ENCODE measurements at places on chromosomes 7 and 10.

DNA sequence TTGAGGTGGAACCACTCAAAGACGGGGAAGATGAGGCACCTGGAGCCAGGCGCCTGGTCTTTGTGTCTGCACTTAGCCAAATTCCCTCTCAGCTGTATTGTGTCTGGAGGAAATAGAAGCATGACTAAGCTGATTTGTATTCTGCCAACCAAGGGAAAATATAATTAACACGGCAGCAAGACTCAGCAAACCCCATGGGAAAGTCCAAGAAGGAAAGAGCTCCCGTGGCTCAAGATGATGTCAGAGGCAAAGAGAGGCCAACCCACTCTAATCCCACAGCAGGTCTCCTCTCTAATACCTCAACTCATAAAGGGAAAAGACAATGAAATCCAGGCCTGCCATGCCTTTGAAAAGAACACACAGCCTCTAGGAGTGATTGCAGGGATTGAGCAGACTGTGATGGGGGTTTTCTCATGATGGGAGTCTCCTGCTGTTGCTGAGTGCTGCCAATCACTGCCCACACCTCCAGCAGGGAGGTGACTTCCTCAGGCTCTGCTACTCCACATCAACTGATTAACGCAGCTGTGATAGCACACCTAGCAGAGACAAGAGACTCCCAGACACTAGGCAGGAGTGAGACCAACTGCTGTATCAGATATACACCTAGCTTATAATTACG, 255.5 kb upstream of the C7orf33 start:
- DNase-seq, result no peak

DNA sequence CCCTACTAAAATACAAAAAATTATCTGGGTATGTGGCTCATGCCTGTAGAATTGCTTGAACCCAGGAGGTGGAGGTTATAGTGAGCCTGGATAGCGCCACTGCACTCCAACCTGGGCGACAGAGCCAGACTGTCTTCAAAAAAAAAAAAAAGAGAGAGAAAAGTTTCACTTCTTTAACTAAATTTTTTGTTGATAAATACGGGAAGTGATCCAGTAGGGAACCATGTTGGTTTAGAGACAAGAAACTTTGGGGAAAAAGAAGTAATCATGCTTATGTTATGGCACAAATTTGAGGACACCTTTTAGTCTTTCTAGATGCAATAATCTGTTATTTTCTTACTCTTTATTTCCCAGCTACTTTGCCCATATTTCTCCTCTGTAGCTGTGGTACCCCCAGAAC, 309.7 kb downstream of the TYW1 start:
- no peak for DNase-seq

DNA sequence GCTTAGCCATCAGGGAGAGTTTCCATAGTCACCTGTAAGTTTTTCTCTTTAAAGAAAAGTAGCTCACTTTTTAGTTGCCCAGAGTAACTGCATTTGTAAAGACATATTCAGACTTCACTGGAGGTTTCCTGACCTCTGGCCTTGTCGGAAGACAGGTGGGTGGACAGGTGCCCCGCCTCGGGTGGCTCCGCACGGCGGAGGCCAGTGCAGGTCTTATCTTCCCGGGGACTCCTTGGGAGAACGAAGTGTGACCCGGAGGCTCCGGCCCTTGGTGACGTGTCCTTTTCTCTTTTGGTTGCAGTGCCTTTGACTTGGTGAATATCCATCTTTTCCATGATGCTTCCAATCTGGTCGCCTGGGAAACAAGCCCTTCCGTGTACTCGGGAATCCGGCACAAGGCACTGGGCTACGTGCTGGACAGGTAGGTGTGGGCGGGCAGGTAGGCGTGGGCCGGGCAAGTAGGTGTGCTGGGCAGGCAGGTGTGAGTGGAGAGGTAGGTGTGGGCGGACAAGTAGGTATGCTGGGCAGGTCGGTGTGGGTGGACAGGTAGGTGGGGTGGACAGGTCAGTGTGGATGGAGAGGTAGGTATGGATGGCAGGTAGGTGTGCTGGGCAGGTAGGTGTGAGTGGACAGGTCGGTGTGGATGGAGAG, 75.8 kb downstream of the NKX6-2 start:
- peak; percentile 30 for DNase-seq

DNA sequence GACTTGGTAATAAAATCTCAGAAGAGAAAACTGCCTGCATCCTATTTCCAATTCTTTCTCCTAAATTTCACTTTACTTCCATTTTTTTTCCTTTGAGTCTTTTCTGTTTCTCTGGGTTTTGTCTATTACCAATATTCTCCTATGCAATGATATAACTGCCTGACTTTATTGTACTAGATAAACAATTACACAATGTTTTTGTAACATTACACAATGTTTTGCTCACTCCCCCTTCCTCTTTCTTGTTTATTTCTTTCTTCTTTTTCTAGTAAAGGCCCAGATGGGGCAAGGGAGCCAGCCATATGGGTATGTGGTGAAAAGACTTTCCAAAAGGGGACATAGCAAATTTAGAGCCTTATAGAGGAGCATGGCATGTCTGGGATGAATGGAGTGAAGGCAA, 278.7 kb upstream of the PHYHIPL start:
- no peak for DNase-seq

GRCh38 chr7:119664601-119665000, 608.4 kb upstream of the KCND2 start:
- no peak for DNase-seq

DNA sequence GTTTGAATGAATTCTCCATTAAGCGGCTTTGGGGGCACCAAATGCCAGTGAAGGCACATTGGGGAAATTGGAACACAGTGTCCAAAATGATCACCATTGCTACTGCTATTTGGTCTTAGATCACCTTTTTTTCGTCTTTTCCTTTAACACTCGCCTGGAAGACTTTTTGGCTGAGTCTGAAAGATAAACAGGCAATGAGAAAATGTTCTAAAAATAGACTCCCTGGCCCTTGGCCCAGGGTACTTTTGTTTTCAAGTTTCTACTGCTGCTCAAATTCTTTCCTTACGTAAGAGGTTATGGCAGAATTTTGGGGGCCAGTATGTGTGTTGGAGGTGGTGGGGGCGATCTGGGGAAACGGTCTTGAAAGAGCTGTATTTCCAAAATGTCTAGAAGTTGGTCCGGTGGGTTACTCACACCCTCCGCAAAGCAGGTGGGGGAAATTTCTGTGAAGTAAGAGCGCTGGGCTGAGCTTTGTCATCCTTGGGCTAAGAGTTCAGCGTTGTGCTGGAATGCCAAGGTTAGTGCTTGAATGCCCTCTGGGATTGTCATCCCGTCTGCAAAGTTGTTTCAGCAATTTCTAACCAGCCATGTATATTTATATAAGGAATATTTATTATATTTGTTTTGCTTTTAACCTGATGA, 1.3 kb upstream of the ITPRIP start:
- peak; percentile 68 for DNase-seq

DNA sequence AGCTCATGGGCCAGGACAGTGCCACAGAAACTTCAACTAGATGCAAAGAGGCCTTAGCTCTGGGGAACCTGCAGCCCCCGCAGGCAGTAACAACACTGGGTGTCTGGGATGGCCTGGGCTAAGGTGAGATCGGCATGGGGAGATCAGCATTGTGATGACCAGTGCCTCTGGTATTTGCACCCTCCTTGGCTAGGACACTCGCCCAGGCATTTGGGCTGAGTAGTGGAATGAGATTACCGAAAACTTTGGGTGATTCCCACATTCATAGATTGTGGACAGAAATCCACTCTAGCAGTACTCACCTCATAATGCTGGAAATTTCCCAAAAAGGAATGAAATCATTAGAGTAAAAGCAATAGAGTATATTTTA, 70.6 kb upstream of the ZMIZ2 start:
- DNase-seq, result no peak

DNA sequence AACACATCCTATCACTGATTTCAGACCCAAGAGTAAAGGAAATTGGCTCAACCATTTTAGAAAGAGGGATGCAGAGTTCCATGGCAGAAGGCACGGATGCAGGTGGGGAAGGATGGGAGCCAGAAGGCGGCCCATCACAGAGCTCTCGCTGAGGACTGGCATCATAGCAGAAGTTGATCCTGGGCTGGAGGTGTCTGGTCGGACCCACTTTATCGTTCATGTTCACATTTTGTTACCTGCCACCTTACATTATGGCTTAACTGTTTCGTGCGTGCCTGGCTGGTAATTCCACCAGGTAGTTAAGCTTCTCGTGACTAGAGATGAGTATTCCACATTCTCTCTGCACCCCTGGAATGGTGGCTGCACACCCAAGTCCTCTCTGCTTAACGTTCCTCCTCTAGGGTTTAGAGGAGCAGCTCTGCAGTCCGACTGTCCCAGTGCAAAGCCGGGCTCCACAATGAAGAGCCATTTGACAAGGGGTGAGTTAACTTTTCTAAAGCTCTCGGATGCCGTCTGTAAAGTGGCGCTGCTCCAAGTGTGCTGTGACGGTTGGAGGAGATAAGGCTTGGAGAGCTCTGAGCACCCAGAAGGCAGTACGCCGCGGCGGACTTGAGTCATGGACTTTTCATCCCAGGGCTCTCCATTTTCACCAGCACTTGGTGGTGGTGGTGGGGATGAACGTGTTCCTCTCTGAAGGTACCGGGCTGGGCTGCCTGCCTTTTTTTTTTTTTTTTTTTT, 157.1 kb upstream of the SHH start:
- DNase-seq, result no peak

GRCh38 chr10:97204826-97205679, 19.3 kb upstream of the SLIT1 start:
- no peak for DNase-seq

DNA sequence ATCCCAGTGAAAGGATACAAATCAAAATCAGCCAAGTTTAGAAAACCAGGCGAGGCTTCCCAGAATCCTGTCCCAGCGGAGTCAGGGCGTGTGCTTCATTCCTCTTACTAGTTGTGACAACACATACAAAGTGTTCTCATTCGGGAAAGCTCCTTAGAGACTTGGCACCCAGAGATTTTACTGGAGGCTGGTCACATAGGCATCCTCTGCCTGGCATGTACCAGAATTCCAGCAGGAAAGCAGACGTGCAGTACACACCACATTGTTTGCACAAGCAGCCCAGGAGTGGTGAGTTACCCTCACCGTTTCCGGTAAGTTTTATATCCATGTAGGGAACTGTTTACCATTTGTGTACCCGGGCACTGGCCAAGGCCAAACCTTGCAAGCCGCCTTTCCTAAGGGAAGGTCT, 34.9 kb downstream of the MMRN2 start:
- no peak for DNase-seq

DNA sequence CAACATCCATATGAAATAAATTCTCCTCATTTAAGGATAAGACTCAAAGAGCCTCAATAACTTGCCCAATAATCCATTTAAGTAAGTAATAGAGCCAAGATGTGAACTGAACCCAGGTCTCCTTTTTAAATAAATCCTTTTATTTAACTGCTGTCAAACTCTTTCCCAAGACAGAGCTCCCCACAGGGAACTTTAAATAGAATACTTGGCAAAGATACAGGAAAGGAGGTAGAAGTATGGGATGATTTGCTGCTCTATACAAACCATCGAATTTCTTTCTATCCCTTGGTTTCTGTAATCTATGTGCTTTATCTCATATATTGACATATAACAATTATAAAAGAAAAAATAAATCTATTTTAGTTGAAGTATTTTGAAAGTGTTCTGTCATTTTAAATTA, 295.9 kb downstream of the CSTF2T start:
- no peak for DNase-seq

GRCh38 chr10:126063353-126063791, 167.0 kb downstream of the FANK1 start:
- peak; percentile 63 for DNase-seq

- DNase-seq, result no peak
Measured at GRCh38 chr7:97020601-97020995, 4.0 kb downstream of the DLX5 start.

DNA sequence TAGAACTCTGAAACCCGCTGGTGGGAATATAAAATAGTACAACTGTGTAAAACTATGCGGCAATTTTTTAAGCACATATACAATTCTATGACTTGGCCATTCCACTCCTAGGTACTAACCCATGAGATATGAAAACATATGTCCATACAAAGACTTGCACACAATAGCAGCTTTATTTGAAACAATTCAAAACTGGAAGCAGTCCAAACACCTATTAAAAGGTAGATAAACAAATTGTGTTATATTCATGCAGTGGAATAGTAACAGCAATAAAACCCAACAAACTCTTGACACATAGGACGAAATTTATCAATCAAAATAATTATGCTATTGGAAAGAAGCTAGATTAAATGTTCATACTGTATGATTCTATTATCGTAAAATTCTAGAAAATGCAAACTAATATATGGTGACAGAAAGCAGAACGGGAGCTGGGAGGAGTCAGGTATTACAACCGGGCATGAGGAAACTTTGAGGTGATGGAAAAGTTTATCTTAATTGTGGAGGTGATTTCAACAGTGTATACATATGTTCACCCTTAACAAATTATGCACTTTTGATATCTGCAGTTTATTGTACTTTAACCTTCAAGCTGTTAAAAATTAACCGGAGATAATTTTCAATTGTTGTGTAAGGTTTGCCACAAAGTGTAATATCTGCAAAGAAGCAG, 803 bp upstream of the STK31 start:
- DNase-seq, result no peak

DNA sequence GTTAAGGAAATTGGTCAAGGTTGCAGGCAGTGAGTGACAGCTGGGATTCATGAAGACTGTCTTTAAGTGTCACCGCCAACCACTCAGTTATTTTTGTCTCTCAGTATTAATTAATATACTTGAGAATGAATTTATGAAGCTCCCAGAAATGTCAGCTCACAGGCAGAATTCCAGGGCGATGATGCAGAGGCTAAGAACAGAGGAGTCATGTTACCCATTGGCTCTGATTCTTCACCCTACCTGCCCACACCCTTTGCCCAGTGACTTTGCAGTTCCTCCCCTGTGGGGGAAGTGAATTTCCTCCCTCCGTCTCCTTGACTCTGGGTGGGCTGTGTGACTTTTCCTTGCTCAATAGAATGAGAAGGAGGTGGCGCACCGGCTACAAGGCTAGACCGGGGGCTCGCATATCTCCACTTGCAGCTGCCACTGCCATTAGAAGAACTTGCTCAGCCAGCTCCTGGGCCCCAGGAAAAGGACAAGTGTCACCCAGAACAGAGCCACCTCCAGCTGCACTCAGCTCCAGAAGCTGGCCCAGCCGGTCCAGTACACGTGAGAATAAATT, 157.1 kb upstream of the PRKCQ start:
- DNase-seq, result no peak

DNA sequence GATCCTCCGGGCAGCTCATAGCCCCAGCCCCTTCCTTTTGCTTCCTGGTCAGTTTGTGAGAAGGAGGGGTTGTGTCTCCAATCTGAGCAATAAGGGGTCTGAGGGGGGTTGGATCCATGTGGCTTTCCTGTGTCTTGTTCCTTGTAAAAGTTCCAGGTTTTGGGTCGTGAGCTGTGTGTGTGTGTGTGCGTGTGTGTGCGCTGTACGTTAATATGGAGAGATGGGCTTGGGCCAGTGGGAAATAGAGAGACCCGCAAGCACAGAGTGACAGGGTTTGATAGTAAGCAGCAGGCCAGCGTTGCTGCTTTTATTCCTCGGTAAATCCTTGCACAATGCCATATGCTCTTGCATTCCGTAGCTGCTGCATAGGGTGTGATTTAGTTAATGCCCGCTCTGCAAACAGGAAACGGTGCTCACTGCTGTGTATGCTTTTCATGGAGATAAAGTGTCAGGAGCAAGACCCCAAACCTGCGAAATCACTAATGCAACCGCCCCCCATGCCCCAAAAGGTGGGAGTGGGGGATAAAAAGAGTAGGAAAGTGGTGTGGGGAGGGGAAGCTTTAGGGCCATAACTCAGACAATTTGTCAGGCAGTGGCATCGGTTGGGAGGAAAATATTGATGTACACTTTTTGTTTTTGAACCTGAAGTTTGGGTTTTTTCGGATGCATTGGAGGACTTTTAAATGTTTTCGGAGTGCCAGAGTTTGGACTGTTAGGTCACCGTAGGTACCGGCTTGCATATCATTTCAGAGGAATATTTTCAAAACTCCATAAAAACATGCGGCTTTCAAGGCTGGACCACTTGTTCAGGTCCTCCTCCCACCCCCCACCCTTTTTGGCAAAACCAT, 108.7 kb downstream of the TCF7L2 start:
- DNase-seq, result no peak
